ENCODE measurements at places on chromosomes 5 and 9.

GRCh38 chr9:36671561-36671960 lies 98.9 kb downstream of the MELK start:
- DNase-seq = no peak

GRCh38 chr5:94754824-94755223 lies 136.4 kb downstream of the SLF1 start:
- DNase-seq = no peak

GRCh38 chr5:96074460-96074859 lies 112.8 kb upstream of the ELL2 start:
- no peak for DNase-seq

- DNase-seq = no peak
Observed at GRCh38 chr9:12956261-12956660, 181.4 kb downstream of the LURAP1L start.

DNA sequence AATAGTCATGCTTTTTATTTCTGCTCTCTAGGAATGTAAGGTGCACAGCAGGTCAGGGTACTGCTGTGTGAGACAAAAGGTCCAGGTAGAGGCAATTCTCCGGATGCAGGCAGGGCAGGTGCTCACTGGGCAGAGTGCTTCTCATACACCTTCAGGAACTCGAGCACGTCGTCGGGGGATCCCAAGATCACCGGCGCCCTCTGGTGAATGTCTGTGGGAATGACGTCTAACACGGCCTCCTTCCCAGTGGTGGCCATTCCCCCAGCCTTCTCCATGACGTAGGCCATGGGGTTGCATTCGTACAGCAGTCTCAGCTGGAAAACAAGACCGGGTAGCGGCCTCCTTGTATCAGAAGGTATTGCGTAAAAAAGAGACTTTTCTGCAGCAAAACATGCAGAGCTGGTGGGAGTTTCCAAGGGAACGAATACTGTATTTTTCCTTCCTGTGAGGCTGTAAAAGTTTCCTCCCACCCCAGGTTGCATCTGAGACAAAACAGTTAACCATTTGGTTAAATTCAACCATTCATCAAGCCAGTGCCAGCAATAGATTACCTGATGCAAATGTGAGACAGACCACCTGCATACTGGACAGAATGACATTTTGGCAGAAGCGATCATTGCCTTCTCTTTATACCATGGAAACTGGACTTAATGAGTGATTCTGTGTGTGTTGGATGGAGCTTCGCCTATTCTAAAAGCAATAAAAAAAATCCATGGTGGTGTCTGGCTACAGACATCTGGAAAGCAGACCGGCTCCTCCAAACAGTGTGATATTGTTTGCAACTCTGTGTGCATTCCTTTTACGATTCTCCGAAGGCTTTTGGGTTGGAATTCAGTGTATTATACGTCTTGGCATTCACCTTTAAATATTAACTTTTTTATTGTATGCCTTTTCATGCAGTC lies 9.9 kb upstream of the FBP2 start:
- peak; percentile 59 for DNase-seq

GRCh38 chr5:157556615-157557418 lies 18.8 kb downstream of the ADAM19 start:
- no peak for DNase-seq

DNA sequence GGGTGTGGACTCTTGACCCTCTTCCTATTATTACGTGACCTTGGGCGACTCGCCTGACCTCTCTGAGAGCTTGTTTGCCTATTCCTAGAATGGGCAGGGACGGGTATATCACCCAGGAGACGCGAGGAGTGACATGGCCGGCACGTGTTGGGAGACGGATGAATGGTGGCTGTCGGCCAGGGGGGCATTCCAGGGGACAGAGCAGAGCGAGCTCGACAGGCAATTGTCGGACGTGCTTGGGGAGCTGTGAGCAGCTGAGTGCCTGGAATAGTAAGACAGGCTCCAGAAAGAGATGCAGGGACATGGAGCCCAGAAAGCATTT lies 29.3 kb upstream of the UNC5A start:
- DNase-seq = no peak

DNA sequence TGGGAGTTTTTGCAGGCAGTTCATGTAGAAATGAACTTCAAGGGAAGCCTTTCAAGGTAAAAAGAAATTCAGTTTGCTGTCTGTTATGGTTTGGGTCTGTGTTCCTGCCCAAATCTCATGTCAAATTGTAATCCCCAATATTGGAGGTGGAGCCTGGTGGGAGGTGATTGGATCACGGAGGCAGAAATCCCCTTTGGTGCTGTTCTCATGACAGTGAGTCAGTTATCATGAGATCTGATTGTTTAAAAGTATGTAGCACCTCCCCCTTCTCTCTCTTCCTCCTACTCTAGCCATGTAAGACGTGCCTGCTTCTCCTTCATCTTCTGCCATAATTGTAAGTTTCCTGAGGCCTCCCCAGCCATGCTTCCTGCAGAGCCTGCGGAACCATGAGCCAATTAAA lies 341.4 kb downstream of the ARHGEF28 start:
- no peak for DNase-seq

DNA sequence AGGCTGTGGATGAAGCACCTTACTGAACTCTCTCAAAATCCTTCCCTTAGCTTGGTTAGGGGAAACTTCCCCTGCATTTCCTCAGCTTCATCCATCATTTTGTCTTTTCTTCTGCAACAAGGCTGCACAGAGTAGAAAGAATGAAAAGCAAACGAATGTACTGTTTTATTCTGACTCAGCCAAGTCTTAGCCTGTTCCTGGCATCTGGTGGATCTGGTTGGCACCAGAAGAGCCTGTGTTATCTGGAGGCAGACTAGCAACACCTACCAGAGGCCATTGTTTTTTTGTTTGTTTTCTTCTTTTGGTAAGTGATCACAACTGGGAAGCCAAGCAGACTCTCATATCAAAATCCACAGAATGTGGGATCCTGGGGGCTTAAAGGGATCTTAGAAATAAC lies 200.7 kb downstream of the FANCC start:
- no peak for DNase-seq

- DNase-seq = no peak
Observed at GRCh38 chr9:132794730-132795380, 83.2 kb downstream of the AK8 start.

GRCh38 chr9:4665357-4665756 lies 923 bp downstream of the SPATA6L start:
- no peak for DNase-seq

DNA sequence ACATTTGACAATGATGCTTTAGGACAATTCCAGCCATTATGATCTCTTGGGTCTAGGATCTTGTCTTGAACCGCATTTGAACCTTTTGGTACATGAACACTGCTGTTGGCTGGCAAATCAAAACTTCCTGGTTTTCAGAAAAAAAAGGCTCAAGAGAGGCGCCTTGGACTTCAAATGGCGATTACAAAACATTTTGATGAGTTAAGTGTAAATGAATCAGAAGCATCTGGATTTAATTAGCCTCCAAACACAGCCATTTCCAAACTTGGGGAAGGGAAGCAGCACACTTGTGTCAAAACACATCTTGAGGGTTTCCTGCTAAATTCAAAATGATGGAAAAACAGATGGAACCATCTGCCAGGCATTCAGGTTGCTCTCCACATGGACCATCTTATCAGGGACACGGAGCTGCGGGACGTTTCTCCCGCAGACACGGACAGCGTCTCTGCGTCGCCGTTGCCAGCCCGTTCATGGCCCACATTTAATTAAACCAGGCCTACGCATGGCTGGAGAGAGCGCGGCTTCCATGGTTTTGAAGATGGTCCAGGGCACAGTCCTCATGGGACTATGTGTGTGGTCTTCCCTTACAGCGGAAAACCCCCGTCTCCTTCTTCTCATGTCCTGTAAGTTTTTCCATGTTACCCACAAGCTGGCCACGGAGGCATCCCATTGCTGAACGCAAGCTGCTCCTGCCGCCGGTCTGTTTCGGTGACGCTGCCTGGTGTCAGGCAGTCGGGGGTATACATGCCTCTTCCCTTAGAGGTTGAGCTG lies 55.8 kb upstream of the PTCH1 start:
- DNase-seq = no peak

DNA sequence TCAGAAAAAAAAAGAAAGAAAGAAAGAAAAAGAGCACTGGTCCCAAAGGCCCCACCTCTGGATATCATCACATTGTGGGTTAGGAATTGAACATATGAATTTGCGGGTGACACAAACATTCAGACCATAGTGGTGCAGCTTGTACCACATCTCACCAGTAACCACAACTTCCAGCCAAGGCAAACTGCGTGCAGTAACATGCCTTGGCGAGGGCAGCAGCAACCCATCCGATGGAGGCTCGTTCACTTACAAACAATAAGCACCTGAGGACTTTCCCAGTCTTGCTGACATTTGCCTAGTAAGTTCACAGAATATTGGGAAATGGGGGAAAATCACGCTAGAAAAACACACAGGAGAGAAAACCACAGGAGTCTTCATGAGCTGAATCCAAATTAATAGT lies 508.1 kb downstream of the ZNF608 start:
- DNase-seq = no peak

DNA sequence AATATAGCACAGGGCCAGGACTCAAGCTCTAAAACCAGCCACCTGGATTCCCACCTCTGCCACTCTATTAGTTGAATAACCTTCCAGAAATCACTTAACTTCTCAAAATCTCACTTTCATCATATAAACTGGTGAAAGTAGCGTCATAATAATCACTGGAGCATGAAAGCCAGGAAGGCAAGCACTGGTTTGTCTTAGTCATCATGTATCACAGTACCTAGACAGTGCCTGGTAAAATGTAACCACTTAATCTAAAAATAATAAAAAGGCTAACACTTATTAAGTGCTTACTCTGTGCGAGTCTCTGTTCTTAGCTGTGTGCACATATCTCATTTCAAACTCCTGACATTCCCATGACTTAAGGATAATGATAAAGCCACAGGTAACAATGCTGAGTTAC lies 109.4 kb downstream of the ASTN2 start:
- no peak for DNase-seq

GRCh38 chr9:89958086-89958485 lies 353.3 kb downstream of the GADD45G start:
- no peak for DNase-seq

GRCh38 chr5:110179321-110179720 lies 489.6 kb downstream of the MAN2A1 start:
- no peak for DNase-seq

DNA sequence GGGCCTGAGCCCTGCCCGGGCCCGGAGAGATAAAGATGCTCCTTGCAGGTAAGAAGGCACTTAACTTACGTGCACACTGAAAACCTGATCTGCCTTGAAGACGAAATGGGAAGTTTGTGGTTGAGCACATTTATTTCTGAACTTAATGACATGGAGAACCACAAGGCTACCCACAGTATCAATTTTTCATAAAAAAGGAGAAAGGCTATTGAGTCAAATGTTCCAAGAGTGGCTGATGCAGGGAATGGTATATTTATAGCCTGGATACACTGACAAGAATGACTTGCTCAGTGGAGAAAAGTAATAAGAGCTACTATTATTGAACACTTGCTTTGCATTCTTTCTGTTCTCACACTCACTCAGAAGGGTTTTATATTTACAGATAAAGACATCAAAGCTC lies 419.3 kb downstream of the ACTL7B start:
- no peak for DNase-seq
